ENCODE measurements at places on chromosomes 7 and 10. TPM values are rescaled to one million over a fixed set of nuclear protein-coding genes. Genes with fewer than 3 reads are reported as not detected.

Gene HOXA3
- total RNA-seq, result 9.7 TPM

Gene CFAP58
- total RNA-seq, result 0.66 TPM

GRCh38 chr7:112721366-112721765, 68.8 kb downstream of the TMEM168 start:
- DNase-seq, result no peak

DNA sequence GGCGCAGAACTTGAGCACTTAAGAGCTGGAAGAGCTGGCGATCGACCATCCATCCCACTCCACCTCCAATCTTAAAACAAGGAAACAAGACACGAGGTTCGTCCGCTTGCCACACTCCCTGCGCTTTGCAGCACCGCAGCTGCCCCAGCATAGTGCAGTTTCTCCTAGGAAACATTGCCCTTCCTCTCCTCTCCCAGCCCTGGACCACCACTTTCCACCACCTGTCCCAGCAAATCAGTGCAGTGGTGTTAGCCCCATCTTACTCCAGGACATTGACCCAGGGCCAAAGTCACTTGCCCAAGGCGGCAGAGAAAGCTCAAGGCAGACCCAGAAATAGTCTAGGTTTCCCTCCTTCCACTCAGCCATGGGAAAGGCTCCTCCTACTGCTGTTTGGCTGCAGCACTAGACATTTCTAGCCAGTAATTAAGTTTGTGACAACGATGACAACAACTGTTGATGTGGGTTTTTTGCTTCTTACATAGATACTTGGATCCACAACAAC, 1.5 kb upstream of the PARD3 start:
- DNase-seq, result peak; percentile 66
